ENCODE measurements at places on chromosomes 4 and X.

DNA sequence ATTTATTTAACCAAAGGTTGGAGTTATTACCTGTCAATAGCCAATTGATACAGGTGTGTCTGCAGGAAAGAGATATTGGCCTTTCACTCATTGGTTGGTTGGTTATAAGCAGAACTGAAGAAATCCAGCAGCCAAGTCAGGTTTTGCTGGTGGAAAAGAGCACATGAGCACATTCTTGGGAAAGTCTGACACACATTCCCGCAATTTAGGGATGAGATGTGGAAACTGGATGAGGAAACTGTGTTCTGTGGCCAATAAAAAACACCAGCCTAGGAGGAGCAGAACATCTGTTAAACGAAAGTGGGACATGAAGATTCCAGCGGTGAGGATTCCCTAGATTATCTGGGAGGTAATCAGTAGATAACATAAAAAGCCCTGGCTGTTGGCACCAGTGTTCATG, 567.4 kb upstream of the CPEB2 start:
- DNase-seq, result no peak

DNA sequence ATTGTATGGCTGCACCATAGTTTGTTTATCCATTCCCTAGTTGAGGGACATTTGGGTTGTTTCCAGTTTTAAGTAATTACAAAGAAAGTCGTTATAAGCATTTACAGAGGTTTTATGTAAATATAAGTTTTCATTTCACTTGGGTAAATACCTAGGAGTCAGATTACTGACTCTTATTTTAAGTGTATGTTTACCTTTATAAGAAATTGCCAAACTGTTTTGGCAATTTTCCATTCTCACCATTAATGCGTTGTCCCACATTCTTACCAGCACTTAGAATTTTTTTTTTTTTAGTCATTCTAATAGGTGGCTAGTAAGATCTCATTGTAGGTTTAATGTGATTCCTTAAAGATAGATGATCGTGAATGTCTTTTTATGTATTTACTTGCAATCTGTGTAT, 121.5 kb upstream of the NR3C2 start:
- no peak for DNase-seq

DNA sequence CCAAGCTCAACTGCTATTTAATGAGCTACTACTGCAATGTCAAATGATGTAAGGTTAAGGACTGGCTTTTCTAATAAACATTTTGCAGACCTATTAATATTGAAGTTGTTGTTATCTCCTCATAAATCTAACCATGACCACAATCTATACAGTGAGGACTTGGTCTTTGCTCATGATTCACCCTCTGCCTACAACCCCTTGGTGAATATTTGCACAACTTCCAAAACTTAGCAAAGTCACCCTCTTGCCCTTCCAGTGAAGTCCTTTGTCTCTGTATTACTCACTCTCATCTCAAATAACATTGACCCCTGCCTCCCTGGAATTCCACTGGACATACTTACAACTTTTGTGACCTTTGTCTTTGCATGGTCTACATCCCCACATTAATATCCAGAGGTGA, 204.5 kb downstream of the KCNIP4 start:
- DNase-seq, result no peak

DNA sequence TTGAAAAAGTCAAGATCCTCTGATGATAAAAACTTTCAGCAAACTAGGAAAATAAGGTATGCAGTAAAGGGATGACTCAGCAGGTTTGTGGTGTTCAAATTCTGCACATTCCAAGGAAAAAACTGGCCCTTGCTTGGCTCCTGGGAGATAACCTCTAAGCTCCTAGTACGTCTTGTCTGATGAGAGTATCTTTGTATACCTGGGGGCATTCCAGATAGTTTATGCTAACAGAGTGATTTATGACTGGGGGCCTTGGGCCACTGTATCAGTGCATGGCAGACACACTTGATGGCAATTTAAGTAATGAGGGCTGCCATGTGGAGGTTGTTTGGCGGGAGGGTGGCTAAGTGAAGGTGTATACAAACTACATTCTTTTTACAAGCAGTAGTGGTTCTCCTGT, 56.9 kb downstream of the NSG1 start:
- DNase-seq, result no peak

- peak; percentile 43 for DNase-seq
Observed at GRCh38 chrX:19785647-19786046, 101.8 kb downstream of the SH3KBP1 start.

- no peak for DNase-seq
Observed at GRCh38 chr4:6657242-6658208, 17.0 kb downstream of the MRFAP1 start.

DNA sequence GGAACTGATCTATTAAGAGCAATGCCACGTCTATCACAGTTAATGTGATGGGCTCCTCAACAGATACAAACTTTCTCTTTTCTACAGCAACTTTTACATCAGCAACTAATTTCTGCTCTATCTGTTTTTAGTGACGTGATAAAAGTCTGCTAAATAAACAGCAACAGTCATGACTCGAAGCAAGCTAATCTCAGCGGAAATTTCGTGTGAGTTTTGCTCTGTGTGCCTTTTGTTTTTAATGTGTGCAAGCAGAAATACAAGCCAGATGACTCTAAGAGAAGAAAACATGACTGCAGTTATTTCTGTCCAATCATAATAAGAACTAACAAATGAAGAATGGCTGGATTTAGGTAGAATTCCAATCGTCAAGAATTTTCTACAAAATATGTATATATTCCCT, 214.3 kb downstream of the LDB2 start:
- no peak for DNase-seq

GRCh38 chr4:40960941-40961340, 211.2 kb downstream of the NSUN7 start:
- no peak for DNase-seq

- DNase-seq, result no peak
Observed at GRCh38 chr4:10787365-10787764, 102.8 kb upstream of the CLNK start.

DNA sequence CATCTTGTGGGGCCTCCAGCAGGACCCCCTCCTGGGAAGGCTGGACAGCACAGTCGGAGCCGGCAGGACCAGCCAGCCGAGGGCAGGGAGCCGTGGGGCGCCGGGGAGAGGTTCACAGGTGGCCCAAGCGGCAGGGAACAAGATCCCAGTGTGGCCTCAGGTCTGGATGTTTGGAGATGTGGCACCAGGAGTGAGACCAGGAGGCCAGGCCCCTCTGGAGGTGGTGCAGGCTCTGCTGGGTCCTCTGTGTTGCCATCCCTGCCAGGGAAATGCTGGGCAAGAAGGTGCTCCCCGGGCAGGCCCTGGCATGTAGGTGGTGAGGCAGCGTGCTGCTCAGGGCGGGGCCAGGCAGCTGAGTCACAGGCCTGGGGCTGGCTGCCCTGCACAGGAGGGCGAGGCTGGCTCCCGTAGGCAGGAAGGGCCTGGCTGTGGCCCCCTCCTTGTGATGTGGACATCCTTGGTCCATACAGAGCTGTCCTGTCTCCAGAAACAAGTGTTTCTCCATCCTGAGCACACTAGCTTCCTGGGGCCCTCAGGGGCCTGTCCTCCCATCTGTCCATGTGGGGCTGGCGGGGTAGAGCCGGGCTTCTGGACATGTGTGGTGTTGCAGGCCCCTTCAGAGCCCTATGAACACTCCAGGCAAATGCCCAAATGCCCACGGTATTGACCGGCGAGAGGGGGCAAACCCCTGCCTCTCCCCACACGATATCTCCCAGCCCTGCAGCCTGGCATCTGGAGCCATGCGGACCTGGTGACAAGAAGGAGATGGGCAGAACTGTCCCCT, 4.8 kb upstream of the HGFAC start:
- no peak for DNase-seq

DNA sequence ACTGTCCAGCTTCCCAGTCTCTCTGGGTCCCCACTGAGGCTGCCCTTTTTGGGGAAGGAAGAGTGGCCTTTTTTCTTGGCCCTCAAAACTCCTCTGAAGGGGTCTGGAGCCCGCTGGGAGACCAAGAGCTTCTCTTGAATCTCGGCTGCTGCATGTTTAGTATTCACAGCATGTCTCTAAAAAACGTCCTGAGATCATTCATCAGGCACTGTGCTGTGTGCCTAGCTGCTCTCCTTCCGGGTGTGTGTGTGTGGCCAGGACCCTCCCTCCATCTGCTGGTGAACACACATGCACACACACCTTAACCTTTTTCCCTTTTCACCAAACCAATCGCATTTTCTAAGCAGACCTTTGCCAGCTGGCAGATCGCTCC, 841 bp upstream of the FRMPD3 start:
- DNase-seq, result no peak

DNA sequence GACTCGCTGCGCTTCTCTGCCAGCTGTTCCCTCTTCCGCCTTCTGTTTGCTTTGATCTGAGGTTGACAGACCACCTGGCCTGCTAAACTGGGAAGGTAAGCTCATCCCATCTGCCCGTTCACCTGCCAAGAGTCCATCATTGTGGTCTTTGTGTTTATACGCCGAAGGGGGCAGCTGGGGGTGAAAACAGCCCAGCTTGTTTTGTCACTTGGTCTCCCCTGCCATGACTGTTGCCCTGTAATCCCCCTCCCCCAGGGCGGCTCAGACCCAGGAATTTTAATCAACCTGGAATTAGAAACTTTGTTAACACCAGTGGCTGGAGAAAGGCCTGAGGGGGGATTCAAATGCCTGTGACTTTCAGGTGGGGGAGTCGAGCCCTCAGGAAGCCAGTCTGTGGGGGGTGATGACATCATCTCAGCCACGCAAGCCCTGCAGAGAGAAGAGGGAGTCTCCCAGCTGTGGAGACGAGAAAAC, 333.3 kb downstream of the BCOR start:
- no peak for DNase-seq

GRCh38 chr4:101102114-101102742, 245.1 kb downstream of the PPP3CA start:
- DNase-seq, result no peak

- peak; percentile 26 for DNase-seq
Observed at GRCh38 chrX:81195712-81196111, 6.0 kb downstream of the HMGN5 start.

- no peak for DNase-seq
Observed at GRCh38 chrX:23118163-23118562, 118.4 kb downstream of the DDX53 start.

GRCh38 chrX:121581885-121582284, 534.5 kb downstream of the GLUD2 start:
- no peak for DNase-seq

GRCh38 chr4:61003301-61003700, 196.8 kb upstream of the ADGRL3 start:
- no peak for DNase-seq

DNA sequence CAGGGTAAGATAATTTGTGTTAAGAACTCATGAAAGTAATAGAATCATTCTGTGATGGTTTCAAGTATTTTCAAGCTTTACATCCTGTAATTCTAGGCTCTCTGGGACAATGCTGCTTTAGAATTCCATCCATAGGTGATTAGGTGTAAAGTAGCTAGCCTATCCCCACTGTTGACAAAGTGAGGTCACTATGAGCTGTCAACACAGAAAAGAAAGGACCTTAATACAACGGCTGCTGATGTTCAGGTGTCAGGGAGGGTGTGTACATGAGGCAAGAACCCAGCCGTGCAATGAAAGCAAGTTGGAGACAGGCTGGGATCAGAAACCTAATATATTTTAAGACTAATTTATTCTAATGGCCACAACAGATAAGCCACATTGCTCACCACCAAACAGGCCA, 36.8 kb upstream of the SH3RF1 start:
- DNase-seq, result no peak

GRCh38 chr4:123588631-123589241, 192.1 kb downstream of the SPRY1 start:
- no peak for DNase-seq

- DNase-seq, result no peak
Observed at GRCh38 chr4:147769386-147769785, 37.5 kb downstream of the ARHGAP10 start.

- no peak for DNase-seq
Observed at GRCh38 chr4:164204434-164204833, 549.5 kb upstream of the SMIM31 start.

GRCh38 chr4:4387531-4388310, 819 bp downstream of the NSG1 start:
- no peak for DNase-seq

GRCh38 chrX:47772764-47773163, 63.9 kb upstream of the ZNF81 start:
- no peak for DNase-seq

DNA sequence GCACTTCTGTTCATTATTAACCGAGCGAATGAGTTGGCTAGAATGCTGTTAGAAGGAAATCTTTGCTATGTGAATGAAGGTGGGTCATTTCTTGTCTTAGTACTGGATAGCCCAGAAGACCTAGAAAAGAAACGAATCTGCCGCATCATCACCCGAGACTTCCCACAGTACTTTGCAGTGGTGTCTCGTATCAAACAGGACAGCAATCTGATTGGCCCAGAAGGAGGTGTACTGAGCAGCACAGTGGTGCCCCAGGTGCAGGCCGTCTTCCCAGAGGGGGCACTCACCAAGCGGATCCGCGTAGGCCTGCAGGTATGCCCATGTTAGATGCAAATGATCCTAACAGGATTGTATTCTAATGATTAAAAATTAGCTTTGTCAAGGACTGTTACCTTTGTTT, 286.3 kb downstream of the ANK2 start:
- DNase-seq, result no peak

DNA sequence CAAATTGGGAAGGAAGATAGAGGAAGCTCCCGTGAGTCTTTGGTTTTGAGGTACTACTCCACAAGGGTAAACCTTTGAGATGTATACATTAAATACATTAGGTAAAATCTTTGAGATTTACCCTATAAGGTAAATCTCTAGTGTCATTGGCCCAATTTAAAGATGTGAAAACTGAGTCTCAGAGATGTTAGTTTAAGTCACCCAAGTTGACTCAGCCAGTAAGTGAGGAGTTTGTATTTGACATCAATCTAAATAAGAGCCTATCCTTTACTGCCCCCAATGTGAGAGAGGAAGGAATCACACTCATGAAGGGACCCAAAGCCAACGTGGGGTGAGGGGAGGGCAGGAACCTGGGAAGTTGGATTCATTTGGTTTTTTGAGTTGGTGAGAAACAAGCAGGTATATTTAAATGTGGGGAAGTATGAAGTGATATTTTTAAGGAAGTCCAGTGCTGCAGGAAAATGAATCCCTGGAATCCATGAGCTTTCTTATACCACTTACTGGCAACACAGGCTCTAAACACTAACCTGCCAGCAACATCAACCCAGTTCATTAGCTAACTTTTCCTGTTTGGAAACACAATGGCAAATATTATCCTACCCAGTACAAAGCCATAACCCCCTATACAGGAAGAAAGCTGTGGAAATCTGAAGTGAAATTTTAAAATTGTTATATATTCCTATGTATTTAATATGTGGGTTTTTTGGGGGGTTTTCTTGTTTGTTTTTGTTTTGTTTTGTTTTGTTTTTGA, 55.3 kb downstream of the PALLD start:
- no peak for DNase-seq

GRCh38 chr4:99615170-99615820, 40.7 kb downstream of the MTTP start:
- no peak for DNase-seq

GRCh38 chr4:25112366-25112994, 47.8 kb downstream of the SEPSECS start:
- no peak for DNase-seq
